GM23248 (cell line): ENCODE measurements at places on chromosomes 12 and 14. TPM values are rescaled to one million over a fixed set of nuclear protein-coding genes. Genes with fewer than 3 reads are reported as not detected.

ACSM4 gene
- total RNA-seq = not detected in 2 replicates

SERPINA6 gene
- not detected in 2 replicates for total RNA-seq

BCL11B gene
- not detected in 2 replicates for total RNA-seq

SERPINA12 gene
- total RNA-seq = not detected in 2 replicates

EML5 gene
- total RNA-seq = under 0.01 TPM in 1 of 2 replicates, not detected in the other

RNU4-1 gene
- total RNA-seq = not detected in 2 replicates

BHLHE41 gene
- 0.76 and 1.6 TPM in 2 replicates for total RNA-seq

RPS6KL1 gene
- total RNA-seq = 0.38 and 1.4 TPM in 2 replicates

ACOT6 gene
- total RNA-seq = not detected in 2 replicates

RAPGEF3 gene
- total RNA-seq = 1.3 and 3.7 TPM in 2 replicates

LRRC10 gene
- total RNA-seq = not detected in 2 replicates

GPD1 gene
- 0.13 TPM in 1 of 2 replicates, not detected in the other for total RNA-seq

ITGA7 gene
- 6.6 and 7.2 TPM in 2 replicates for total RNA-seq

CISTR gene
- not detected in 2 replicates for total RNA-seq

ESR2 gene
- total RNA-seq = not detected in 2 replicates

PROX2 gene
- total RNA-seq = not detected in 2 replicates

MIP gene
- total RNA-seq = not detected in 2 replicates

SARNP gene
- 53.6 and 65.1 TPM in 2 replicates for total RNA-seq

CLEC4C gene
- not detected in 2 replicates for total RNA-seq

TBX5 gene
- 23.9 and 30.0 TPM in 2 replicates for total RNA-seq

LRFN5 gene
- 0.54 and 2.1 TPM in 2 replicates for total RNA-seq

KLRD1 gene
- 0.11 and 0.13 TPM in 2 replicates for total RNA-seq

HHIPL1 gene
- 11.3 and 19.2 TPM in 2 replicates for total RNA-seq

MANSC4 gene
- total RNA-seq = not detected in 2 replicates

RNASE12 gene
- not detected in 2 replicates for total RNA-seq

CBLN3 gene
- total RNA-seq = 3.4 and 5.6 TPM in 2 replicates

DACT1 gene
- 21.2 and 26.9 TPM in 2 replicates for total RNA-seq

TAS2R46 gene
- total RNA-seq = not detected in 2 replicates

IFNG-AS1 gene
- total RNA-seq = not detected in 2 replicates

PLCZ1 gene
- not detected in 2 replicates for total RNA-seq

NDUFB1 gene
- 136 and 144 TPM in 2 replicates for total RNA-seq

GPRC5D gene
- not detected in 2 replicates for total RNA-seq

TAS2R31 gene
- 0.97 and 1.4 TPM in 2 replicates for total RNA-seq

LRIG3 gene
- total RNA-seq = 24.7 and 29.3 TPM in 2 replicates

CRY1 gene
- 8.1 and 14.8 TPM in 2 replicates for total RNA-seq

CHGA gene
- total RNA-seq = not detected in 2 replicates

NID2 gene
- total RNA-seq = 59.8 and 66.6 TPM in 2 replicates

WDR20 gene
- total RNA-seq = 15.1 and 16.6 TPM in 2 replicates

FGF23 gene
- not detected in 2 replicates for total RNA-seq
